ENCODE measurements at places on chromosomes 16 and 17.

- DNase-seq, result no peak
Measured at GRCh38 chr17:72409405-72410002, 288.7 kb downstream of the SOX9 start.

DNA sequence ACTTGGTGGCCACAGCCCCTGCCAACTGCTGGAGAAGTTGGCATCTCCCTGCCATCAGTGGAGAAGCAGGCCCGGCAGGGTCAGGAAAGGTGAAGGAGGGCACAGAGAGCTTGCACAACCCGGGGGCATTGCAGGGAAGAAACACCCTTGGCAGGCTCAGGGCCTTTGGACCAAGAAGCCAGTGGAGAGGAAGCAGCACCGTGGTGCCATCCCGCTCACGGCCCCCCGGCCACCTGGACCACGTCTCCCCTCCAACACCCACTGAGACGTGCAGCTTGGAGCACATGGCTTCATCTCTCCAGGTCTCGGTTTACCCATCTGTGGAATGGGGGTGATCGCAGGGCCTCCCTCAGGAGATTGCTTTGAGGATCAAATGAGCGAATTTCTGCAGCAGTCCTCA lies 158.1 kb downstream of the RBFOX3 start:
- DNase-seq, result no peak

- no peak for DNase-seq
Measured at GRCh38 chr16:83830091-83830768, 22.5 kb downstream of the HSBP1 start.

DNA sequence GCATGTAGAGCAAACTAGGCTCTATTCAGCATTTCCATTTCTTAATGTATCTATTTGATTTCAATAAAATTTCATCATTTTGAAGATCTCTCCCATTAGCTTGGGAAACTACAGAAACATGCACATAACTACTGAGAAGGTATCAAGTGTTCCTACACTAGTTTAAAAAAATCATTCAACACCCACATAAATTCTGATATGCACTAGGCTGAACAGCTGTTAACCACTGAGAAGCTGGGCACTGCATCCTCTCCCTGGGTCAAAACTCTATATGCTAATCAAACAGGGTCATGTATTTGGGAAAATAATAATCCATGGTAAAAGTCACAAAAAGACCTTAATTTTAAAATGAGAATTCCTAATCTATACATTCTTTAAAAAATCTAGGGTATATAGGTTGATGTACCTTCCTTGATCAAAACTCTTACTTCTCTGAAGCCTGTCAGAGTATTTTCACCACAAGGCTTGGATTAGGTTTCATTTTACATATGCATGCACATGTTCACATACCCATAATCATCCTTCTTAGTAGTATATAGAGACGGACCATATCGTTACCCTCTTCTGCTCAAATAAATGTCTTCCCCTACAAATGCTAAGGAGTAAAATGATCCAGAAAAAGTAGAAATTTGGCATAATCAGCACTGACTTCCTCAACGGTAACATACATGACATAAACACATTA lies 57.2 kb downstream of the KANSL1 start:
- no peak for DNase-seq

DNA sequence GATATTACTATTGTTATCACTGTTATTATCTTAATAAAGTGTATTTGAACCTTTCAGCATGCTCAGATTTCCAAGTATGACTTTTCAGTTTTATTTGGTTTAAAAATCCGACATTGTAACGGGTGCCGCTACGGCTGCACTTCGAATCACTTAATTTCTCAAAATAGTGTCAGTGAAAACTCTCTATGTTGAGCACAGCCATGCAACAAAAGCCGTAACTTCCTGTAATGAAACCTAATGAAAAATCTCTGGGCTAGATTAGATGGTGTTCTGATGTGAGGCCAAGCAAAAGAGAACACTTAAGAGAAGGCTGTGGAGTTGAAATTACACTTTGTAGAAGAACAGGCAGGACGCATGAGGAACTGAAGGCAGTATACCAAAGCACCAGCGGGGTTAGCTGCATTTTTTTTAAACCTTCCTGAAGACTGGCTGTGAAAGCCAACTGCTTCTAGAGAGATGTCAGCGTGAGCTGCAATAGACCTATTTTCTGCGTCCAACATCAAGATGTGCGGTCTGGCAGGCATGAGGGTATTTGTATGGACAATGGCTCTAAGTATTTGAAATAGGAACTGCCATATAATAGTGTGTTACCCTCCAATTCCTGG lies 1545.0 kb upstream of the GOT2 start:
- no peak for DNase-seq

DNA sequence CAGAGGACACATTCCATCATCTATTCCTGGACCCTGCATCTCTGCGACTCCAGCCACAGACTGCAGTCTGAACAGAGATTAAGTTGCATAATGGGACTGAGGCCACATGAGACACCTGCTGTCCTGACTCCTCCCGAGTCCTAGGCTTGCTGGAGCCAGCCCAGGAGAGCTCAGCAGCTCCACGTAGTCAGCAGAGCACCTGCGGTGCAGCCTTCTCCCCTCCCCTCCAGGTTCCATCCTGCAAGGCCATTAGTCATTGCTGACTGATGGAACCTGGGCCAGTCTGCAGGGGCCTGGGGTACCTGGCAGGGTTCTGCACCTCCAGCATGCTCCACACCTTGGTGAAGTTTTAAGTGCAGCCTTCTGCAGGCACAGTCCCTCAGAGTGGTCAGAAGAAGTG lies 76.7 kb downstream of the PLD6 start:
- DNase-seq, result no peak

GRCh38 chr16:66574081-66574480 lies 5.2 kb upstream of the CMTM2 start:
- no peak for DNase-seq

- DNase-seq, result no peak
Measured at GRCh38 chr16:2857451-2858244, at the start of gene PRSS22. TSS of gene PRSS22 (minus strand) at chr16:2858170. CDS start at chr16:2858104, 66 bp downstream.

- DNase-seq, result no peak
Measured at GRCh38 chr16:14139872-14140271, 68.8 kb downstream of the MRTFB start.

GRCh38 chr16:30494709-30495108 lies 22.2 kb downstream of the ITGAL start:
- DNase-seq, result no peak

DNA sequence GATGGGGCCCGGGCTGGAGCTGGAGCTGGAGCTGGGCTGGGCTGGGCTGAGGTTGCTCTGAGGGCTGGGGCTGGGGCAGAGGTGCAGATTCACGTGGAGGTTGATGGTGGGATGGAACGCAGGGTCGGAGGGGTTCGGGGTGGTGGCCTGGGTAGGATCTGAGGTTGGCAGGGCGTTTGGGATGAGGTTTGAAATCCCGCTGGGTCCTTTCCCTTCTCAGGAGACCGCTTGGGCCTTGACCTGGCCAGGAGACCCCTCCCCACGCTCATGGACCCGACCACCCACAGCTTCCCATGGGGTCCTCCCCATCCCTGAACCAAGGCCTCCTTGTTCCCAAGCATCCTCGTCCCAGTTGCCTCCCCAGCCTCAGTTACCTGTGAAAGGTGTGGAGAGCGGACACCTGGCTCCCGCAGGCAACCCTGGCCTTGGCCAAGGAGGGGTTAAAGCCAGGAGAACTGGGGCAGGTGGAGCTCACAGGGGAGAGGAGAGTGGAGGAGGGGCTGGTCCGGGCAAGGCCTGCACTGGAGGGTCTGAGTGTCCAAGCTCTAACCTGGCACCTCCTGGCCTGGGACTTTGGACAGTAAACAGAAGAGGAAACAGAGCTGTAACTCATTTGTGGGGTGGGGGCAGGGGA lies at the start of gene ASGR2:
Gene ASGR2 (minus strand): TSS at position 582 of the 634 bp plus-strand sequence. CDS start 582 bp downstream, outside the sequence.
- no peak for DNase-seq

DNA sequence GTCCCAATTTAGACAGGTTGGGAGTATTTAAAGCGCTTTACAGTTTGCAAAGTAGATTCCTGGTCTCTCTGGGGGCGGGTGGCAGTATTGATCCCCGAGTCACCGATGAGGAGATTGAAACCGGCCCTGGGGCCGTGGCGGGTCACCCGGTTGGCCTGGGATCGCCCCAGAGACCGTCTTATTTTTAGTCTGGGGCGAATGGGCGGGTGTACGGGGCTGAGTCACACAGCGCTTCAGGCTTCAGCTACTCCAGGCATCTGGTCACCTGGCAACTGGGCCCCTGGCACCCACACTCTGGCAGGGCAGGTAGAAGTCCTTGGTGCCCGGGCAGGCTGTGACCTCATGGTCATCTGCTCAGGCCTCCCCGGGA lies 669 bp downstream of the MIEF2 start:
- no peak for DNase-seq

DNA sequence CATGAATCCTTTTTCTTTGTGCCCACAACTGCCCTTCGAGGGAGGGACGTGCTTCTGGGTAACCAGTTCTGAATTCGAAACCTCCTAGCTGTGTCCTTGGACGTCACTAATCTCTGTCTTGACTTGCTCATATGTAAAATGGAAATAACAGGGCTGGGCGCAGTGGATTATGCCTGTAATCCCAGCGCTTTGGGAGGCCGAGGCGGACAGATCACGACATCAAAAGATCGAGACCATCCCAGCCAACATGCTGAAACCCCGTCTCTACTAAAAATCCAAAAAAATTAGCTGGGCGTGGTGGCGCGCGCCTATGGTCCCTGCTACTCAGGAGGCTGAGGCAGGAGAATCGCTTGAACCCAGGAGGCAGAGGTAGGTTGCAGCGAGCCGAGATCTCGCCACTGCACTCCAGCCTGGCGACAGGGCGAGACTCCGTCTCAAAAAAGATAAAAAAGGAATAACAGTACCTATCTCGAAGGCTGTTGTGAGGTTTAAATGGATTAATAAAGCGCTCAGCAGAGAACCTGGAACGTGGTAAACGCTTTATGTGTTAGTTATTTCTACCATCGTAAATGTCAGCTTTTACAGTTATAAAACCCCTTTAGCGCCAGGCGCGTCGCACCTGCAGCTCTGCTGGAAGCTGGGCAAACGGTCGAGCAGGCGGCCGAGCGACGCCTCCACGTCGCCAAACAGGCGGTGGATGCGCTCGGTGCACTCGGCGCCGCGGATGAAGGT lies 641 bp downstream of the COG8 start:
- no peak for DNase-seq

- DNase-seq, result no peak
Measured at GRCh38 chr16:57956924-57957672, 13.8 kb downstream of the CNGB1 start.

DNA sequence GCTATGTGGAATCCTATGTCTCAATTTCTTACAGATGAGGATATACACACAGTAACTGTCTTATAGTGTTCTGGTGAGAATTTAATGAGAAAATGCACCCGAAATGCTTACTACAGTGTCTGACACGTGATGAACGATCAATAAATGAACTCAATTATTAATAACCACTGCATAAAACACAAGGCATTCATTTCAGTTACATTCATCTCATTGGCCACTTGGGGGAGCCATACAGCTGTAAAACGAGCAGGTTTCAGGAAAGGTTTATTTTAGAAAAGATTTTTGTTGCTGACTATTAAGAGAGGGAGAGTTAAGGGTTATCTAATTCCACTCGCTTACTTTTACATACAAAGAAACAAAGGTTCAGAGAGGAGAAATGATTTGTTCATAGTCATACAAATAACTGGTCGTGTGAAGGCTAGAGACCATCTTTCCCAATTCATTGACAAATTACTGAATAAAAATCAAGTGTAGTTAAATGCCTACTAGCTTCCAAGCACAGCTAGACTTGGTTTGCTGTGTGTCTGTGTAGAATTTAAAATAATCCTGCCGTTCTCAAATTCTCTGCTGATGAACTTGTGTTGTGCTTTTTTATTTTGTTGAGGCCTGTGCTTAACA lies 160.1 kb downstream of the MAP2K4 start:
- DNase-seq, result peak; percentile 16

DNA sequence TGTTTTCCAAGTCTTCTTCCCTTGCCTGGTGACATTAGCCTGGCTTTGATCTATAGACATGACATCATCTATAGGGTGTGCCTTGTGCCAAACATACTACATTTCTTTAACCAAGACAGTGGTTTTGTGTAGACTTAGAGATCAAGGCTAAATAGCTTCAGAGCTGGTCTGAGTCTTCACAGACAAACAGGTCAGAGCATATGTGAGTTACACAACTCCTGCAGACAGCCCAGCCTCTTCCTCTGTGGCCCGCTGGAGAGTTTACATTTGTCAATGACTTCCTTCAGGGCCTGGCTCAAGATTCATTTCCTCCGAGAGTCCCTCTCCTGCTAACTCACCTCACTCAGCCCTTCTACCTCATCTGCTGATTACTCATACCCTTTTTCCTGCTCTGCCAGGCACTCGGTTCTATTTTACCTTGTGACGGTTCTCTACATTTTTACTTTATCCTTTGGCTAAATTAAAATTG lies 73.1 kb upstream of the TANC2 start:
- DNase-seq, result no peak

GRCh38 chr16:56450275-56450985 lies 702 bp downstream of the NUDT21 start:
- no peak for DNase-seq

- DNase-seq, result no peak
Measured at GRCh38 chr16:75695708-75696107, 5.6 kb downstream of the DUXB start.

DNA sequence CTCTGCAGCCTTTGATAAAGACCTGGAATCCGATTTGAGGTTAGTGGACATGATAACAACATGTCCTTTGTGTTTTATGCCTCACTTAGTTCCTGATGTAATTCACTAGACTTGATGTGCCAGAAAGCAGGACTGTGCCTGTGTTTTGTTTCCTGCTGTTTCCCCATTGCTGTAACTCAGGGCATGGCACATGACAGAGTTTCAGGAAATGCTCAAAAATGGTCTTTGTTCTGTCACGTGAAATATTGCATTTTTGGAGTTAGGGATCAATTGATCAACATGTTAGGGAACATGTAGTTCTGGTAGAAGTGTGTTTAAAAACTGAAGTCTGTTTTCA lies 32.8 kb downstream of the DHX38 start:
- no peak for DNase-seq

DNA sequence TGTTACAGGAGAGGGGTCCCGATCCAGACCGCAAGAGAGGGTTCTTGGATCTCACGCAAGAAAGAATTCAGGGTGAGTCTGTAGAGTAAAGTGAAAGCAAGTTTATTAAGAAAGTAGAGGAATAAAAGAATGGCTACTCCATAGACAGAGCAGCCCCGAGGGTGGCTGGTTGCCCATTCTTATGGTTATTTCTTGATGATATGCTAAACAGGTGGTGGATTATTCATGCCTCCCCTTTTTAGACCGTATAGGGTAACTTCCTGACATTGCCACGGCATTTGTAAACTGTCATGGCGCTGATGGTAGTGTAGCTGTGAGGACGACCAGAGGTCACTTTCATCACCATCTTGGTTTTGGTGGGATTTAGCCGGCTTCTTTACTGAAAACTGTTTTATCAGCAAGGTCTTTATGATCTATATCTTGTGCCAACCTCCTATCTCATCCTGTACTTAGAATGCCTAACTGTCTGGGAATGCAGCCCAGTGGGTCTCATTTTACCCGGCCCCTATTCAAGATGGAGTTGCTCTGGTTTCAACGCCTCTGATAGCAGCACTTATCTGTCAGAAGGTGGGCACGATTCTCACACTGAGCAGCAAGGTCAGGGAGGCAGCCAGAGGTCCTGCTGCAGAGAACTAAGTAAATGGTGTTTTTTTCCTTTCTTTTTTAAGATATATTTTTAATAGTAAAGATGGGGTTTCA lies 26.5 kb upstream of the XYLT2 start:
- DNase-seq, result no peak
